ENCODE measurements at places on chromosomes 2 and 18.

- no peak for DNase-seq
Measured at GRCh38 chr2:45786836-45787357, 135.4 kb downstream of the PRKCE start.

- DNase-seq = no peak
Measured at GRCh38 chr18:48100165-48100575, 169.7 kb upstream of the SMAD2 start.

DNA sequence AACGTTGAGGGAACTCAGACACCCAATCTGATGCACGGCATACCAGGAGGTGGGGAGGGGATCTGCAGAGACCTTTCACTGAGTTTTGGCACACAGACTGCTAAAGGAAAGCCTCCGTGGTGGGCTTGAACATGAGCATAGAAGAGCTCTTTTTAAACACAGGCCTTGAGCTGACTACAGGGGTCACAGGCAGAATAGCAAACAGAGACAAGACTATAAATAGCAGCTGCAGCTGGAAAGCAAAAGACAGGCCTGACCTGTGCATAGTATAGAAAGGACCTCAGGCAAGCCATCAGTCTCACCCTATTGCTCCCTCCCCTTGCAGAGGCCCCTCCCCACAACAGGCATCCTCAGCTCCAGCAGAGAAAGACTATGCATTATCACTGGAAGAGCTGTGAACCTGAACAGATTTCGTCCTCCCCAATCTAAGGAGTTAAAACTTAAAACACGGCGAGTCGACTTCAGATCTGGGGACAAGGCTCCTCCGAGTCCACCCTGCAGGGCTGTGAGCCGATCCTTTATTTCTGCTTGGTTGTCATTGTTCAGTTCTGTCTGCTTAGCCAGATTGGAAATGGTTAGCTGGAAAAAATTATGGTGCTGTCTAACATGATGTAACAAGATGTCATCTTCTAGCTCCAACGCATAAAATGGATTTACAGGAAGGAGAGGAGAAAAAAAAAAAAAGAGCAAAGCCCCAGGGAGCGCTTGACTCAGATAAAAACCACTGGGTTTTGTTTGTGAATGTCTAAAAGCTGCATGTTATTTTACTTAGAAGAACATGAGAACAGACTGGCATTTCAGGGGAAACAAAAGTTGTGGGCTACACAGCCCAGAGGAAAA lies 25.2 kb upstream of the LCLAT1 start:
- DNase-seq = no peak

DNA sequence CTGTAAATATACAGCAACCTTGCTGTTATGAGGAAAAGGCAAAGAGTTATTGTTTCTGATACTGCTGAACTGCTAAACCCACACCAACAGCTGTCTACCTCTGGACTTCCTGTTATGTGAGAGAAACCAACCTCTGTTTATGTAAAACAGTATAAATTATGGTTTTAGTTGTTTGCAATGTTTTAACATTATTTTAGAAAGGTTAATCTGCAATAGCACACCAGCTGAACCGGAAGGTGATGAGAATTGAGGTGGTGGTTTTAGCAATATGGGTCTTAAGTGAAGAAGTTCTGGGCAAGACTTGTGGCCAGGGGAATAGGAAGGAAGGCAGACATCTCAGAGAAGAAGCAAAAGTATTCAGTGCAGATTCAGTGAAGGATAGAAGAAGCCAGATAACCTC lies 237.8 kb downstream of the PLCL1 start:
- no peak for DNase-seq

DNA sequence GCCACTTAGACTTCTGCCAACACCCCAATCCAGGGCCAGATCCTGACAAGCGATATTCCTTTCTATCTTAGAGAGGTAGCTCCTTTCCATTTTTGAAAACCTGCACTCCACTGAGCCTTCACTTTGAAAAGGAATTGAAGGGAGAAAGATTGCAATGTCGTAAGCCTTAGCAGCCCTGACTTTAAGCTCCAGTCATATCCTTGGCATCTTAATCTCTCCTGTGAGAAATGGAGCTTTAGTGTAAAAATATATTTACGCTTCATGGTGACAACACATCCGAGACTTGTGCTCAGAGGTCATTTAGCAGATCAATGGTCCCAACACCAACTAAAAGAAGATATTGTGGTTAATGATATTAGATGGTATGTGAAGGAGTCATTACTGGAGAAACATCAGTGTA lies 235.8 kb upstream of the MEX3C start:
- DNase-seq = no peak

GRCh38 chr2:170454471-170455372 lies 260.4 kb upstream of the SP5 start:
- no peak for DNase-seq

DNA sequence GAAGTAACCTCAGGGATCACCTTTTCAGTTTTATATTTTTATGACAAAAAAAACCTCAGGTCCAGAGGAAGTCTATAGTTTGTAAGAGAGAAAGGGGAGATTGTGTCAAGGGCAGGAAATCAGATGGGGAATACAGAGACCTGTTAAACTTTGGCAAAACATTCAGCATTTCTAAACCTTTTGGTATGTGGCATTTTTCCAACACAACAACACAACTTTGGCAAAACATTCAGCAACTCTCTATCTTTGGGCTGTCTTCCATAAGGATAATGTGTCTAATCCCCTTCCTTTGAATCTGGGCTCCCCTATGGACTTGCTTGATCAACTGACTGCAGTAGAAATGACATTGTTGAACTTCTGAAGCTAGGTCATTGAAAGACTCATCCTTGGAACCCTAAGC lies 220.6 kb upstream of the CCDC68 start:
- DNase-seq = no peak

- DNase-seq = no peak
Measured at GRCh38 chr2:49770919-49771318, 616.6 kb upstream of the FSHR start.
